ENCODE measurements at places on chromosomes 12 and 14.

DNA sequence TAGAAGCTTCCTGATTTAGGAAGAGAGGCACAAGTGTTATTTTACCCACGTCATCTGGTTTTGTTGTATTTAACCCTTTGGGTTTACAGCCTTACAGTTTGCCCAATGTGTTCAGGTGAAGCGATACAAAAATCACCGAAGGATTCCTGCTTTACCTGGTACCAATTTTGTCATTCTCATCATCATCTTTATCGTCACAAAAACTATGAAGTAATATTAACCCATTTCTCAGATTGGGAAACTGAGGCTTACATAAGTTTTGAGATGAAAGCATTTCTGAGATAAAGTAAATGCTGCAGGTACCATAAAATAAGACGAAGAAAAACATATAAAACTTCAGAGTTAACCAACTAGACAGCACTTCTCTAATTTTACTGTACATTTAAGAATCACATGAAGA, 370.6 kb upstream of the OR4E1 start:
- no peak for DNase-seq

DNA sequence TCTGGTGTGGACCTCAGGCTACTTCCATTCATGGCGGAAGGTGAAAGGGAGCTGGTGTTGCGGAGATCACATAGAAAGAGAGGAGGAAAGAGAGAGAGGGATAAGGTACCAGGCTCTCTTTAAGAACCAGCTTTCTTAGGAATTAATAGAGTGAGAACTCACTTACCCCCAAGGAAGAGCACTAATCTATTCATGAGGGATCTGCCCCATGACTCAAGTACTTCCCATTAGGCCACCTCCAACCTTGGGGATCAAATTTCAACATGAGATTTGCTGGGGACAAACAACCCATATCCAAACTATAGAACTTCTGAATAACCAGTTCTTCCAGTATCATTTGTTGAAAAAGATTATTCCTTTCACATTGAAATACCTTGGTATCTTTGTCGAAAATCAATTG, 34.0 kb upstream of the C2CD5 start:
- no peak for DNase-seq

DNA sequence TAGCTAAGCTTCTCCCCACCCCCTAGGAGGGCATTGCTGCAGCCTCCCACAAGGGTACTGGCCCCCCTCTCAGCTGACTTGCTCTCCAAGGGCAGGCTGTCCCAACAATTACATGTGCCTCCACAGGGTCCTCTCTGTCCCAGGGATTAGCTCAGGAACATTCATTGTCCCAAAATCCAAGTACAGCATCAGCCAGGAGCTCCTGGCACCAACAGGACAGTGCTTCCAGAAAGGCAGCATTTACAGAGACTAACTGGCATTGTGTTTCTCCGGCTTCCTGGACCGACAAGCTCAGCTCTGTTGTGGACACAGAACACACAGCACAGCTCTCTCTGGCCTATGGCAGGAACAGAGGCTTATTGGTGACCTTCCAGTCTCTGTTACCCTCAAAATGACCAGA, 21.7 kb downstream of the ABCD4 start:
- no peak for DNase-seq

- DNase-seq = no peak
Observed at GRCh38 chr14:97268097-97268496, 470.9 kb downstream of the VRK1 start.

GRCh38 chr14:67487937-67488893, at the start of gene TMEM229B:
Gene TMEM229B, minus strand, starts transcription at chr14:67488721. Its CDS starts 14,798 bp downstream, at chr14:67473923.
- peak; percentile 79 for DNase-seq

GRCh38 chr14:101056446-101056845, 152.9 kb upstream of the RTL1 start:
- DNase-seq = no peak

GRCh38 chr12:58629376-58629775, 290.9 kb downstream of the LRIG3 start:
- DNase-seq = no peak

DNA sequence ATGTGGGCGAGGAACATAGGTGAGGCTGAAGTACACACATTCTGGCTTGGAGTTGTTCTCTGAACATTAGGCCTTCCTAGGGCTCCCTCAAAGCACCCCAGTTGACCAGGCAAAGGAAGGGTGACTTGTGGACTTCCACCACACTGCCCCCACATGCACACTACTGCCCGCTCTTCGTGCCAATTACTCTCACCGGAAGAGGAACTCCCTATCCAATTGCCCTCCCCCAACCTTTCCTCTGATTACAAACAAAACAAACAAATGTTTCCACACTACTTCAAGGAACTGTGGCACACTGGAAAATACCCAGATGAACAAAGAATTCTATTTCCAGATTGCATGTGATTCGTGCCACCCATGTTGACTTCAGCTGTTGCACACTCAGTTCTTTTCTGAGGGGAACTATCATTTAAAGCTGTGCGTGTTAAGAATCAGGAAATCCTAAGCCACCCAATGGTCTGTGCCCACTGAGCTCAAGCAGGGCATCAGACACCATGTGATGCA, 139.3 kb downstream of the SSPN start:
- DNase-seq = no peak

DNA sequence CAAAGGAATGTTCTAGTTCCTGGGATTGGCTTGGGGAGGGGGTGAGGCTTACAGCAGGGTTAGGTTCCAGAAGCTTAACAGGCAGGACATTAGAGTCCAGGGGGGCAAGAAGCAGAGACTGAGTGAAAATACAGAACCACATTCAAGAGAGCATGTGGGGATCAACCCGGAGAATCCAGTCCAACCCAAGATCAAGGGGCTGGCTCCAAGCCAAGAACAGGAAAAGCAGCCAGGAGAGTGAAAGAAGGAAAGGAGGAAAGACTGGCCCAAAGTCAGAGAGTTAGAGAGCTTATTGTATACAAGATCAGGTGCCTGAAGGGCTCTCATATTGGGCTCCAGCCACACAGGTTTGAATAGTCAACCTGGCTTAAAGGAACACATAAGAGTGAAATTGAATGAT, 190.3 kb upstream of the CDKN3 start:
- DNase-seq = no peak

- DNase-seq = no peak
Observed at GRCh38 chr12:132147423-132148367, 3.4 kb downstream of the NOC4L start.

DNA sequence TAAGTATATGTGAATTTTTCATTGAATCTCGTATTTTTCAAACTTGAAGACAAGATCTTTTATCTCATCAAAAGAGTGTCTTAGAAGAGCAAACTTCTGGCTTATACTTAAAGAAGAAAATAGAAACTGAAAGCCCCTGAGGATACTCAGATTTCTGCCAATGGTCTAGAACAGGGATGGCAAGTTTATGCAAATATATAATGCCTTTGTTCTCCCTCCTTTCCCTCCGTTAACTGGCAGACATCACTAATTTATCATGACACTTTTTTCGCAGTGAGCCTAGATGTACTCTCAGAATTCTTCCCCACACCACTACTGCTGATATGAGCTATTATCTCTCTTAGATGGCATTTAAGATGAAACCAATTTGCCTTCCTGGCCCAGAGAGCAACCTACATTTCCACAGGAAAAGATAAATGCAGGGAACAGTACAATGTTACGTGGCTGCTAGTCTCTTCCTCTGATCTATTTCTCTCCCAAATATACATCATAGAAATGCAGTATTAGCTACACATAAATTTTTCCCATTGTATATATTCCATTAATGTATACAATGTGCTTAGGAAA, 40.0 kb upstream of the DAAM1 start:
- DNase-seq = no peak

DNA sequence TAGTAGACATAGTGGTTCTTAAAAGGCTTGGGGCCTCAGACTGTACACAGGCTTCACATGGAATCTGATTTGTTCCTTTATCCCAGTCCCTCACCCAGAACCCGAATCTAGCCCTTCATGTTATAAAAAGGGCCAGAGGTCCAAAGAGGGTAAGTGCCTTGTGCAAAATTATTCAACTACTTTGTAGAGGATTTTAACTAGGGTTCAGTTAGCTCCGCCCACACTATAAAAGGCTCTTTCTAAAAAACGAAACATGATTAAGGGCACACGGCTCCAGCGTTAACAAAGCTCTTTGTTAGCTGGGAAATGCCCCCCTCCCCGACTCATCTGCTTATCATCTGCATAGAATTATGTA, 3.2 kb upstream of the SOCS2 start:
- no peak for DNase-seq

GRCh38 chr14:41900644-41901043, 294.0 kb downstream of the LRFN5 start:
- no peak for DNase-seq
